ENCODE measurements at places on chromosomes 6 and 20.

DNA sequence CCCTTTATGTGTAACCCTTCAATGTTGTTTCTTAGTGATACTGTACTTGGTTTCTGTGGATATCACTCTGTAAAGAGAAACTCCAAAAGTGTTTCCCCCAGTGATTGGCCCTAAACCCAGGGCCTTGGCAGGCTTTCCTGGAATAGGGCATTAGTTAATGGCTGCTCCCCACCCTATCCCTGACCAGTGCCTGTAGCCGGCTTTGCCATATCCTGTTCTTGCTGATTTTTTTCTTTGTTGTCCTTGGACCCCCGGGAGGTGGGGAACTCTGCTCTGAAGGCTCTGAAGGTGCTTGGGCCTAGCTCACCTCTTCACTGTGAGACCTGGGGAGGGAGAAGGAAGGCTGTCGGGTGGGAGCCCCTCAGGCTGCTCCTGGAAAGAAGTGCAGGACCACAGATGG is 120.1 kb downstream of the TCP11 start:
- DNase-seq: no peak

- DNase-seq: no peak
These were observed 109.2 kb downstream of the GJA1 start for GRCh38 chr6:121544691-121545090.

DNA sequence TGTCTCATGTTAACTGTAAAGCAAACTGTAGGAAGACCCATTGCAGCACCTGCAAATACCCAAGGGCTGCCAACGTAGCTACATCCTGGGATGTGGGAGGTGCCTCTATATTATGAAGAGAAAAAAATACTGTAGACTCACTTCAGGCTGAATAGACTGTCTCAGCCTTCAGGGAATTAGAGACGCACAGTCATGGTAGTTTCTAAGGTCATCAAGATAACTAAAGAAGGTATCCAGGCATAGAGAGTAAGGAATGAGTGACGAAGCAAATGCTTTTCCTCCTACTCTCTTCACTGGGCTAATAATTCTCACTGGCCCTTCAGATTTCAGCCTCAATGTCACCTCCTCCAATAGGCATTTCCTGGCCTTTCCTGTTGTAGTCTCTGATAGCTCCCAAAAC is 121.6 kb upstream of the ECI2 start:
- no peak for DNase-seq

DNA sequence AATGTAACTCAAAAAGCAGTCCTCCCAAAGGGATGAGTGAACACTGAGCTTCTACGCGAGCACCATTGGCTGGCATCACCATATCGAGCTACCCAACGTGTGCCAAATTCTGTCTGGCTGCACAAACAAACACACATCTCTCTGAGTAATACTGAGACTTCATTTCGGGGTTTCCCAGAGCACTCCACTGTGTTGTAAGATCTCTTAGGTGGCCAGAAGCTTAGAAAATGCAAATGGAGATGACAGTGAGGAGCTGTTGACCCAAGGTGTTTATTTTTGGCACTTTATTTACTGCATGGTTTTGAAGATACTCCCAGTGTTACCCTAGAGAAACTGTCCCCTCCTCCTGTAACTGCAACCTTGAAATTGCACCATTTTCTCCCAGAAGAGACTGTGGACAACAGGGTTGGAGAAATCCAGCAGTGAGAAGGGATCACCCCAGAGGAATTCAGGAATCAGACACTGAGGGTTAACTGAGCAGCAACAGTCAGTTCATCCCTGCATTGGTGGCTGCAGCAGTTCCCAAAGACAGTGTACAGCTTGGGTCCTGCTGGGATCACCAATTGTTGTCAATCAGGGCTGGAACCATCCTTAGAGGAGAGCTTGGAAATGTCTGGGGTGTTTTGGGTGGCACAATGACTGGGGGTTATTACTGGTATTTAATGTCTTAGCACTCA is 1.0 kb upstream of the RIPOR2 start:
- no peak for DNase-seq

- no peak for DNase-seq
These were observed 43.8 kb downstream of the ARFGEF2 start for GRCh38 chr20:48965189-48965910.

GRCh38 chr6:36353411-36353915 is 16.8 kb upstream of the BNIP5 start:
- no peak for DNase-seq

GRCh38 chr6:125952764-125953501 is 3.6 kb upstream of the HINT3 start:
- DNase-seq: no peak

DNA sequence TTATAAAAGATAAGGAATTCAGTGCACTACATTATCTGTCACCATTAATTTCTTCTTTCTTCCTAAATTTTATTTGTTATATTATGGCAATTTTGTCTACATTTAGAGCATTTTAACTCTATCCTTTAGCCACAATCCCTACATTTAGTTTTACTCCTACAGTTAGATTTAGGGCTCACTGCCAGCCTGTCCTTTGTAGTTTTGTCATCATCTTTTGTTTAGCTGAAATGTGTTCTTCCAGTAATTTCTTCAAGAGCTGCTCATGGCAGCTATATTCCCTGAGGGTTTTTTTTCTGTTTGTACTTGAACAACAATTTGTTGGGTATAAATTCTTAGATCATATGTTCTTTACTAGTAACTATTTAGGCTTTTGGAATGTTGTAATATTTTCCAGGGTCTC is 72.7 kb upstream of the B3GAT2 start:
- DNase-seq: no peak

Measured in HS-5 (cell line).